ENCODE measurements at places on chromosomes 12 and 14.

DNA sequence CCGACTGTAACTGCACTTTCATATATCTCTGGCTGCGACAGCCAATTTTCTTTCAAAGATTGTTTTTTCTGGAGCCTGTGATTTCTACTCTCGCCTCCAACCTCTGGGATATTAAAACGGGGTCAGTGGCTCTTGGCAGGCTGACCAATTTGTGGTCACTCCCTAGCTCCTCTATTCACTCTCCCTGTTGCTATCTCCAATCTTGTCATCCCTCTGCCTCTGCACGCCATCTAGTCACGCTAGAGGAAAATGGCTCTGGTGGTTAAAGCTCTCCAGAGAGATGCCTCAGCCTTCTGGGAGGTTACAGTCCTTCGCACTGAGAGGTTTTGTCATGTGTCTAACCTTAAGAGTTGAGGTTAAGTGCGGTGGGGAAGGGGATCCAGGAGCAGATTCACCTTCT is 59.8 kb upstream of the CISTR start:
- no peak for DNase-seq

GRCh38 chr14:104676694-104677511 is 12.5 kb upstream of the INF2 start:
- peak; percentile 68 for DNase-seq

DNA sequence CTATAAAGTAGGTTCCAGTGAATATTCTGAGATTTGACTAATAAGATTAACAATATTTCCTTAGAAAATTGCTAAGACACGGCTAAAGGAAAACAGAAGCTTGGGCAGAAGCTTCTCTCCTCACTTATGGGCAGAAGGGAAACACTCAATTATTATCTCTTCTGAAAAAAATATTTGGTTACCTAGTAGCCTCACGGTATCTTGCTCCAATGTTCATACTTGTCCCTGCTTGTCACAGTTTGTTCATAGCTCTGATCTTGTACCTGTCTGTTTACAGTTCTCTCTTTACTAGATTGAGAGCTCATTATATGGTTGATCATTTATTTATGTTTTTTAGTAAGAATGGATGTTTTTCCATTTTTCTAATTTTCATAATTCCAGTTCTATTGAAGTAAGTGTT is 458.0 kb upstream of the ATP2B1 start:
- no peak for DNase-seq

- DNase-seq = no peak
These were observed 264.2 kb downstream of the ADAMTS20 start for GRCh38 chr12:43287706-43288383.

DNA sequence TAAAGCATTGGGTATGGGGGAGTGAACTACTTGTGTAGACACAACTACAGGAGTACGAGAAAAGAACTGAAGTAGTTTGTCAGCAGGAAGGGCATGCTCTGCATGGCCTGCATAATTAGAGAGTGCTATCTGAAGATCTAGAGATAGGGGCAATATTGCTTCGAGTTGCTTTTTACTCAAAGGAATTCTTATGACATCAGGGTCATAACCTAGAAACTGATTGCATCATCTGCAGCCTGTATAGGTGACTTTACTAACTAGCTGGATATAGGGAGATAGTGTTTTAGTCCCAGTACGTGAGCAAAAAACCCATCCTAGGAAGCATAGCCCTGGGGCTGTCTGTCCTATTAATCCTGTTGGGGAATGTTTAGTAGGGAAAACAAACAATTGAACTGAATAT is 39.8 kb downstream of the TMTC3 start:
- no peak for DNase-seq

DNA sequence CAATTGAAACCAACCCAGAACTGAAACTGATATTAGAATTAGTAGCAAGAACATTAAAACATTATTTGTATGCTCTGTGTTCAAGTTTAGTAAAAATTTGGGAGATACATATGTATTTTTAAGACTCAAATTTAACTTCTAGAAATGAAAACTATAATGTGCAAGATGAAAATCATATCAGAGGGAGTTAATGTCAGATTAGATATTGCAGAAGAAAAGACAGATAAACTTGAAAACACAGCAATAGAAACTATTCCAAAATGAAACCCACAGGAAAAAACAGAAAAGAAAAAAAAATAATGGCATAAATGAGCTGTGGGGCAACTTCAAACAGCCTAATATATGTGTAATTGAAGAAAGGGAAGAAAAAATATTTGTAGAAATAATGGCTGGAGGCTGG is 134.9 kb downstream of the DPF3 start:
- DNase-seq = no peak

DNA sequence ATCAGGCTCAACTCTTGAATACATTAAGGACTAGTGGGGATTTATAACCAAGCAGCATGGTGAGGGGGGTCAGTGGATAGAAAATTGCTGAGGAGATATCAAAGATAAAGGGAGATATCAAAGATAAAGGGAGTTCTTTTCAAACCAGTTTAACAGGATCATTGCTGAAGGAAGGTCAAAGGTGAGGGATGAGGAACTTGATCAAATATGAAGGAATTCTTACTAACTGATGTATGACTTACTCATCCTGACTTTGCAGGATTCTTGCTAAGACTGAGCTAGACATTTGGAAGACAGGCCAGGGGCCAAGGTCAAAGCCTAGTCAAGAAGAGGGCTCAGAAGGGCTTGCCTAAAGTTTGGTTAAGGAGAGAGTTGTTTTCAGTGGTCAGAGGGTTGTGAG is 4.8 kb downstream of the ABHD4 start:
- no peak for DNase-seq

- no peak for DNase-seq
These were observed 14.1 kb downstream of the TNS2 start for GRCh38 chr12:53063708-53064612.

GRCh38 chr12:100795800-100796179 is 1.2 kb downstream of the ANO4 start:
- no peak for DNase-seq

GRCh38 chr14:29716150-29716549 is 211.5 kb downstream of the PRKD1 start:
- DNase-seq = no peak

- DNase-seq = no peak
These were observed 2.0 kb upstream of the PELI2 start for GRCh38 chr14:56115976-56116893.

GRCh38 chr14:63435838-63436237 is 107.3 kb downstream of the PPP2R5E start:
- no peak for DNase-seq

DNA sequence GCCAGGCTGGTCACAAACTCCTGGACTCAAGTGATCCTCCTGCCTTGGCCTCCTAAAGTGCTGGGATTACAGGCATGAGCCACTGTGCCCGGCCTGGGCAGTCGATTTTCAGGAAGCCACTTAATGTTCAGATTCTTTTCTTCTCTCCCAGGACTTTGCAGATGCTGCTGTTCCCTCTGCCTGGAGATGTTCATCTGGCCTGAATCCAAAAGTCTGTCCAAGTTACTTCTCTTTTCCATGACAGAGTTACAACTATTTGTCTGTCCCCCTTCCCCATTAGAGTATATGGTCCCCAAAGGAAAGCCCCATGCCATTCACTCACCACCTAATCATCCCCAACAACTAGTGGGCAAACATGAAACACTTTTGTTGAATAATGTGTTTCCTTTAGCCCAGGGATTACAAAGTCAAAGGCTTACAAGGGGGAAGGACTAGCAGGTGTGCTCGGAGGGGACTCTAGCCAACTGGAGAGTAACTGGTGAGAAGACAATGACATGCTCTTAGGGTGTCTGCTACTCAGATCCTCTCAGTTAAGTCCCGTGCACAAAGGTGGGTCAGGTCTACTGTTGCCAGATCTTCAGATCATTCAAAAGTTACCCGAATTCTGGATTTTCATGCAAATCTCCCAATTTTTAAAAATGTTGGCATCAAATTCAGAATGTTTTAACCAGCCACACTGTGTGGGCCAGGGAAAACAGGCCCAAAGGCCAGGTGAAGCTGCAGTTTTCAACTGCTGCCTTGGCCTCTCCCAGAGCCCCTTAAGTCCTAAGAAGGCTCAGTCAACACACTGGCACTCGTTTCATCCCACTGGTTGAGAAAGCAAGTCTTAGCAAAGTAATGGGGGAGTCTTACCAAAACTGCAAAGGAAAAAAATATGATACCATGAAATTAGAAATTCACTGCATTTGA is 29.6 kb downstream of the NUDT4 start:
- no peak for DNase-seq

DNA sequence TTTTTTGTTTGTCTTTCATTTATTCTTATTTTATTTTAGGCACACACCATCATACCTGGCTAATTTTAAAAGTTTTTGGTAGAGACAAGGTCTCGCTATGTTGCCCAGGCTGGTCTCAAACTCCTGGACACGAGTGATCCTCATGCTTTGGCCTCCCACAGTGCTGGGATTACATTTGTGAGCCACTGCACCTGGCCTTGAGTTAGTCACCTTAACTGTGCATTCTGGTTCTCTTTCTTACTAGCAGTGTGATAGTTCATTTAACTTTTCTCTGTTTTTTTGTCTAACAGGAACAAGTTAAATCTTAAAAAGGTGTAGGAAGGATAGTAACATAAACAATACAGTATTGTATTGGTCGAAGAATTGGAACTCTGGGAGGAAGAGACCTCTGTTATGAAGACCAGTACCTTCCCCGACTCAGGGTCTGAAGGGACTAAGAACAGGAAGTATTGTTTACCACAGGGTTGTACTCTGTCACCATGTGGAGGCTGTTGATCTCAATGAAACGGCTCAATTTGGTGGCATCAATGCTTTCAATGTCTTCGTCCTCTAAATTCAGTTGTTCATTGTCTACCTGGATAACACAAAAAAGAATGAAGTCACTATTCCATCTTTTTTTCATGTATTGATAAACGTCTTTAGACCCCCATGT is 17.7 kb downstream of the ERP27 start:
- DNase-seq = no peak

DNA sequence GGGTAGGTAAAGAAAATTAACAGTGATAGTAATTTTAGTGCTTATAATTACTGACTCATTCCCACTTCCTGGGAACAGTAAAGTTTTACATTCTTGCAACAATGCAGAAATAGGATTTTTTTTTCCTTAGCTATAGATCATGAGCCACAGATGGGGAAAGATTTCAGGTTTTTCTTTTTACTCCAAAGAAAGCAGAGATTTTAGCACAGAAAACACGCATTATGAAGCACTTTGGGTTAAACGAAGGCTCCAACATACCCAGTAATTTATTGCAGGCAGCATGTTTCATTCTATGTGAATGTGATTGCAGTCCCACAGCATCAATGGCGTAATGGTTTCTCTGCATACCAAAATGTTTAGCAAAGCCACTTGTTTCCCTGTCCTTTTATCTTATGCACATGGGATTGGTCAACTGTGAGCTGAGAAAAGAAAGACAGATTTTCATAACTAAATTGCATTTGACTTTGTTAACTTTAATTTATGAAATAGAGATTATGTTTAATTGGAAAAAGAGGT is 124.6 kb upstream of the E2F7 start:
- no peak for DNase-seq

DNA sequence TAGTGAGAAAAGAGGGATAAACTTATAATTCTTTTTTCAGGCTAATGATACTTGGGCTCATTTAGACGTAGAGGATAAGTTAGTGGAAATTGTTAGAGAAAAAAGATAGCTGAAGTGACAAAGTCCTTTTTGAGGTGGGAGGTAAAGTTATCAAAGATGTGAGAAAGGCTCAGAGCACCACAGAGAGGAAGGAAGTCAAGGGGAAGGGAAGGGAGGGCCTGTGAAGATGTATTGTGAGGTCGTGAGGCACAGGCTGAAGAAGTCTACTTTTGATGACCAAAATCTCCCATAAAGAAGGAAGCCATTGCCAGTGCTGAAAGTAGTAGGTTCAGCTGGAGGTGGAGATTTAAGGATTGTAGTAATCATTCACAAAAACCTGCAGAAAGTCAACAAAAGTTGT is 19.4 kb upstream of the PTGDR start:
- no peak for DNase-seq

DNA sequence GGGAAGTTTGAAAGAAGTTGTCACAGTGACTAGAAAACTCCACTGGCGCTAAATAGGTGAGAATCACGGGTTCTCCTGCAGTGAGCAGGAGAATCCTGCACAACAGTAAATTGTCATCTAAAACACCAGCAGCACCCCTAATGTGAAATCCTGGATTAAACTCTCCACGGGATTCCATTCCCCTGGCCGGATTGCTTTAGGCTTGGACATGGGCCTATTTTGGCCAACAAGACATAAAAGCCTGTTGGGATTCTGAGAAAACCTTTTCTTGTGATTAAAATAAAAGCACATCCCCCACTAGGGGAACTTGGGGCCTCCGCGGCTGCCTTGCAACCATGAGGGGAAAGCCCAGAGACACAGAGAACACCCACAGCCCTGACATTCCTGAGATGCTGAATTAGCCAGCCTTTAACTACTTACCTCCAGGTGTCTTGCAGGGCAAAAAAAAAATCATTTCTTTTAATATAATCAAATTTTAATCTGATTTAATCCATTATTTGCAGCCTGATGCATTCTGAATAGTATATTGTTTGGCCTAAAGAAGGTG is 21.0 kb upstream of the TSPAN11 start:
- no peak for DNase-seq

DNA sequence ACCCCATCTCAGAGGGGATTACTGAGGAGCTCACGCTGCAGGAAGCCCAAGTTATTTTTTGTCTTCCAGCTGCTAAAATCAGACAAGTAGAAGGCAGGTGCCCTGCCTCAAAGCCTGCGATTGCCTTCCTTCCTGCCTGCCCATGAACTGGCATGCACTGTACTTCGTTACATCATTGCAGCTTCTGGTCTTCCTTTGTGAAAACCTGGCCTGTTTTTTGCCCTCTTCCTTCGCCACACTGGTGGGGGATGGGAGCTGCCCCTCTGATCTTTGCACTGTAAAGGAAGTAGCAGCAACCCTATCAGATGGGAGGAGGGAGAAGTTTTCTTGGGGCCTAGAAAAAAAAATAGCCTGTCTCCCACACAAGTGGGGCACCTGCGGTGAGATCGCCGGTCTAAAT is 1098.7 kb downstream of the BCL11B start:
- no peak for DNase-seq

- DNase-seq = no peak
These were observed 118.3 kb upstream of the SCAF11 start for GRCh38 chr12:46108721-46109120.

- no peak for DNase-seq
These were observed 158.3 kb downstream of the SEC23A start for GRCh38 chr14:38944691-38945090.

DNA sequence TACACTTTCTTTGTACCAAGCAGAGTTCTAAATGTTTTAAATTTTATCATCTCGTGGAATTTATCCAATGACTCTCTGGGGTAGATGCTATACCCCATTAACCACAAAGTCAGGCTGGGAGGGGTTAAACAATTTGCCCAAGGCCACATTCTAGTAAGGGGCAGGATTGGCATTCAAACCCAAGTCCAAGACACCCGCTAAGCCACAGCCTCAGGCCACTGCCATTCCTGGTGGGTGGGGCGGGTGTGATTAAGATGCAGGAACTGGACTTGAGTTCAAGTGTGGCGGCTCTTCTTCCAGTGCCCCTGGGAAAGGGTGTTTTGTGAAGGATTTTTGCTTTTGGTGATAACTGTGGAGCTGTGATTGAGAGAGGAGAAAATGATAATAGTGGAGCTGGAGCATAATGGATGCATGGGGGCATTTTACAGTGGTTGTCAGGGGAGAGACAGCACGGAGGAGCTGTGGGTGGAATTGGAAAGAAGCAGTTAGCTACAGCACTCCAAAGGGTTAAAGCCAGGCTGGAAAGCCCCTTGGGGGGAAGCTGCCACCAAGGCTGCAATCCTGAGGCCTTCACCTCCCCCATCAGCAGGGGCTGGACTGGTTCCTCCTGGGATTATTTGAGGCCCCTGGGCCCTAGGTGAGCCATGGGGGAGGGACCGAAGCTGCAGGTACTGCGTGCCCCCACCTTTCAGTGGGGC is 1.0 kb upstream of the VRTN start:
- no peak for DNase-seq

Measured in stimulated activated CD4-positive, alpha-beta T cell treated with anti-CD3 and anti-CD28 coated beads, Interleukin-1b, Interleukin-23, amount 100 ng/mL, for 24 hours (primary cell).